ENCODE measurements at places on chromosomes 11 and 22.

GRCh38 chr11:119937412-119937811 is 200.5 kb downstream of the TRIM29 start:
- DNase-seq, result no peak

GRCh38 chr11:126525702-126526101 is 170.2 kb downstream of the ST3GAL4 start:
- no peak for DNase-seq

DNA sequence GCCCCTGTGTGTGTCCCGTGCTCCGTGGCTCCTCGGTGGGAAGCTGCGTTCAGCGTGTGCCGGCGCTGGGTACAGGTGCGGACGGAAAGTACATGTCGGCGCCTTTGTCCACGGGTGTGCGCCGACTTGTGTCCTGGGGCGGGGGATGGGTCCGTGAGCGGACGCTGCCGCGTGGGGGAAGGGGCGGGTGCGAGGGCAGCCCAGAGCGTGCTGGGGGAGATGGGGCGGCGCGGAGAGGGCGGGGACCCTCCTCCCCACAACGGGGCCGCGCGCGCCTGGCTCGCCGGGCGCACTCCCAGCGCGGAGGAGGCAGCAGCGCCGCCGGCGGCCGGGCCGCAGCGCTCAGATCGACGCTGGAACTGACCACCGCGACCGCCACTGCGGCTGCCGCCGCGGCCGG is 33.6 kb upstream of the RELT start:
- no peak for DNase-seq

DNA sequence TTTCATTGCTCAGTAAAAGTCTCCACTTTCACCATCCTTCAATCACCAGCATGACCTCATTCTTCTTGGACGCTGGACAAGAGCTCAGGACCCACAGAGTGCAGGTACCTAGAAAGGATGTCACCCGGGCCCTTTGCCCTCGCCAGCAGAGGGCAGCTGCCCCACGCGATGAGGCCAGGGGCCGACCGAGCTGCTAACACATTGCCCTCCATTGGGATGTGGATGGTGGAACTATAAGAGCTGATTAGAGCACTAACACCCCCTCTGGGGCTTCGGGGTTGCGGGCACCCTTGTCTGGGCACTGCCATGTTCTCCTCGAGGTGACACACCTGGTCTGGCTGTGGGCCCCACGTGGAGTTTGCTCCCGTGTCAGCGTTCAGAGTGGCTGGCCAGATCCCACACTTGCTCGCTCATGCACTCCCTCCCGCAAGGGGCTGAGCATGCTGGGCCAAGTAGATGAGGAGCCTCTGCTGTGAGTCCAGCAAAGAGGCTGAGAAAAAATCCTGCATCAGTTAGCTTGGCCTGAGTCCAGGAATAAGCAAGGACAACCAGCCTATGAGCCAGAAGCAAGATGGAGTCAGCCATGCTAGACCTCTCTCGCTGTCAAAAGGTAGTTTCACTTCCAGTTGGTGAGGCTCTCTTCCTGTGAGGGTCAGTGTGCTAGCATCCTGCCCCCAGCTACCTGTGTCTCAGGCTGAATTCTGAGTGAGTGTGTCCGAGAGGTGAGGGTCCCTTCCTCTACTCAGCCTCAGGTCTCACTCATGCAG is 9.8 kb downstream of the KRTAP5-6 start:
- no peak for DNase-seq

DNA sequence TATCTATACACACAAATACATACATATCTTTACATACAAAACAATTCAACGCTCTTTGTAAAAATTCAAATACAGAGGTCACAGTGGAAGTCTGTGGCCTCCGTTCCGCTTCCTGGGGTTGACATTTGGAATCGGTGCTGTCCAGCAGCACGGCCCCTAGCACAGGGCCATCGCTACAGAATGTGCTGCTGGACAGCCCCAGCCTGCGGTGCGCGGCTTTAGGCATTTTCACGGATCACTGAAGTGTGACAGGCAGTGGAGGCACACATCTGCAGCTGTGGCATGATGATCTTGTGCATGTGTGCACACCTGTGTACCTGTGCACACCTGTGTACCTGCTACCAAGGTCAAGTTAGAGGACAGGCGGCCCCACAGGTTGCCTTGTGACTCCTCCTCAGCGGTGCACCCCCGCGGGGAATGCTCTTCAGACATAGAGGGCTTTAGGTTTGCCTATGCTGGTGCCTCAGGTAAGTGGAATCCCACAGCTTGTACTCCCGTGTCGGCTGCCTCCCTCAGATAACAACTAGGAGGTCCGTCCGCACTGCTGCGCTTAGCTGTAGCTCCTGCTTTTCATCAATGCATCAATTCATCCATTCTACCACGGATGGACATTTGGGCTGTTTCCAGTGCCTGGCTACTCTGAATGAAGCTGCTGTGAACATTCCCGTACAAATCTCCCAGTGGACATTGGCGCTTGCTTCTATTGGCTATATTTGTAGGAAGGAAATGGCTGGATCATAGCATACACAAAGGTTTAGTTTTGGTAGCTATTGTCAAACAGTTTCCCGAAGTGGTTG is 29.9 kb downstream of the GAL start:
- DNase-seq, result no peak

- no peak for DNase-seq
These were observed 1087.5 kb downstream of the BRD1 start for GRCh38 chr22:48740086-48740730.

- no peak for DNase-seq
These were observed 352.1 kb downstream of the OPCML start for GRCh38 chr11:133180201-133180600.

GRCh38 chr11:46490666-46491065 is 99.1 kb upstream of the CHRM4 start:
- no peak for DNase-seq

GRCh38 chr11:10931761-10932670 is 74.2 kb upstream of the ZBED5 start:
- DNase-seq, result no peak

GRCh38 chr11:122038543-122038942 is 77.5 kb downstream of the BLID start:
- DNase-seq, result no peak

- DNase-seq, result no peak
These were observed 74.9 kb downstream of the SMCO4 start for GRCh38 chr11:93468290-93468689.

DNA sequence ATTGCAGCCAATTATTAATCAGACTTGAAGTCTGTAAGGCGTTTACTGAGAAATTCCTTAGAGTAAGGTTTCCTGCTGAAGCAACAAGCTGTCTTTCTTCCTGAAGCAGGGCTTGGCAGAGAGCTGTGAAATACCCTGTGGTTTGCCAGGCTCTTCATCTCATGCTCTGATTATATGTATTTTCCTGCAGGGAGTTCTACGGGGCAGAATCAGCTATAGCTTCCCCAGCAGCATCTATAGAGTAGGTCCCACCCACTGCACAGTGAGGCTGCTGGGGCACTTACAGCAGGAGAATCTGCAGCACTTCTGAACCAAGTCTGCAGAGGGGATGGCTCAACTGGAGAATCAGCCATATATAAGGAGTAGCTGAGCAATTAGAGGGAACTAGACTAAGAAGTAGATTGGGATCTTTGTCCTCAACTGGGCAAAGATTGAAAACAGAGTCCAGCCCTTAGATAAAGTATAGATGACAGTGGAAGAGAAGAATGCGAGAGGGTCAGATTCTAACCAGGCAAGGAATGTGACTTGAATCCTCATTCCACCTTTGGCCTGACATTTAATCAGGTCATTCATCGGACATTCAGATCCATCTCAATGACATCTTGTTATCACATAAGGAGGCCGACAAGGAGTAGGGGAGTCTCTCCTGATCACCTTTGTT is 37.6 kb downstream of the CNTF start:
- no peak for DNase-seq

- no peak for DNase-seq
These were observed 55.1 kb downstream of the DLG2 start for GRCh38 chr11:85572056-85572455.

- DNase-seq, result no peak
These were observed 60.3 kb downstream of the MTMR2 start for GRCh38 chr11:95863486-95864140.

- DNase-seq, result no peak
These were observed 18.6 kb upstream of the PARVB start for GRCh38 chr22:44005524-44005923.

GRCh38 chr22:27895600-27895999 is 23.5 kb downstream of the PITPNB start:
- no peak for DNase-seq

GRCh38 chr11:40139066-40139465 is 1320.4 kb downstream of the LRRC4C start:
- DNase-seq, result no peak

DNA sequence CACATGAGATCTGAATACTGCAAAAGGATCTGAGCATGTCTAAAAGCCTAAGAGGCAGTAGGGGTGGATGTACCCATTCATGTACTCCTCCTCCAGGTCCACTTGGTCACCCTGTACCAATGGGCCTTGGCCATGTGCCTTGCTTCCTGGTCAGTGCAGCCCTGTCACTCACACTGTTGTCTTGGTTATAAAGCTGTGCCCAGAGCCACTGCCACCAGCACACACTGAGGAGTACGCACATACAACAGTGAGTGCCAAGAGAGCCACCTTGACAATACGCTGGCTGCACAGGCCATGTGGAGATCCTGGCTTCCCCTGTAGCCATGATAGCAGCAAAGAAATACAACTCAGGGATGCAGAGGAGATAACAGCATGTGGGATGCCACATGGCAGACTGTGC is 96.4 kb upstream of the LDLRAD3 start:
- DNase-seq, result no peak

DNA sequence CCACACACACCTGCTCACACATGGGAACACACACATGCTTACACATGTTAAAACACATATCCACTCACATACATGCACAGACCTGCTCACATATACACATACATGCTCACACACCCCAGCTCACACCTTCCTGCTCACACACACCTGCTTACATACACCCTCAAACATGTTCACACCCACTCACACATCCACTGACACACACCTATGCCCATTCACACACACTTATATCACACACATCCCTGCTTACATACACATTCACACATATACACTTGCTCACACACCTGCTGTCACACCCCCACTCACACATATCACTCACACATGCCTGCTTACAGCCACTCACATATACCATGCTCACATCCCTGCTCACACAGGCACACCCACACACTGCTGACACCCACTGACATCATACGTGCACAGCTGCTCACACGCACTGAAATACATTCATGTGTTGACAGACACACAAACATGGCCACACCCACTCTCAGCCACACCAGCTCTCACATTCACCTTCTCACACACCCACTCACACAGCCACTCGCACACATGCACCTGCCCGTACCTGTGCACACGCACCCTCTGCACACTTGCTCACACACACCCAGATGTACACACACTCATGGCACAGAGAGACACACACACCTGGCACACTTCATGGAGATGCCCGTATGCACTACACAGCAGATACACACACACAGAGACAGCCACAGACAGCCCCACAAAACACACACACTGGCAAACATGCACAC is 5.7 kb upstream of the MYBPC3 start:
- no peak for DNase-seq

DNA sequence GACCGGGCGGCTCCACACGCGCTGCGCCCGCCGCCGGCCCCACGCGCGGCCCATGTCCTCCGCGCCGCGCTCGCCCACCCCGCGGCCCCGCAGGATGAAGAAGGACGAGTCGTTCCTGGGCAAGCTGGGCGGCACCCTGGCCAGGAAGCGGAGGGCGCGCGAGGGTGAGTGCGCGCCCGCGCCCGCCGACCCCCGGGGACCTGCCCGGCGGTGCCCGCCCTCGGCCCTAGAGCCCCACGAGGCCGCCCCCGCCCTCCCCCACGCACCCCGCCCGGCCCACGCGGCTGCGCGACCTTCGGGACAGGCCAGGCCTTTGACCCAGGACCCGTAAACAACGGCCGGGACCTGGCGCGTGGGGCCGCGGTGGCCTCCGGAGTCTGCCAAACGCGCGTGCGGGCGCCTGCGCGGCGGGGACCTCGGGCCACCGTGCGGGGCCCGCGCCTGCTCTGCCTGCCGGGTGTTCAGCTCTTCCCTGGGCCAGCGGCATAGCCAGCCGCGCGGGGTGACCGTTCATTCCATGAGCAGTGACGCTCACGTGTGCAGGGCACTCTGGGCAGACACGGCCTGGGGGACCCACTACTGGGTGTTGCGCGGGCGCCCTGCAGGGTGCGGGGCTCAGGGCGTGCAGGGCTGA is at the start of gene PARVB:
Gene PARVB (plus strand): TSS at position 15 of the 634 bp plus-strand sequence. CDS start 38 bp downstream, at position 53.
- no peak for DNase-seq

GRCh38 chr22:41857155-41857859 is 24.4 kb downstream of the SREBF2 start:
- no peak for DNase-seq

- DNase-seq, result no peak
These were observed 1.4 kb downstream of the TENM4 start for GRCh38 chr11:79439410-79439885.

GRCh38 chr11:69264486-69264885 is 29.5 kb upstream of the MYEOV start:
- DNase-seq, result no peak

DNA sequence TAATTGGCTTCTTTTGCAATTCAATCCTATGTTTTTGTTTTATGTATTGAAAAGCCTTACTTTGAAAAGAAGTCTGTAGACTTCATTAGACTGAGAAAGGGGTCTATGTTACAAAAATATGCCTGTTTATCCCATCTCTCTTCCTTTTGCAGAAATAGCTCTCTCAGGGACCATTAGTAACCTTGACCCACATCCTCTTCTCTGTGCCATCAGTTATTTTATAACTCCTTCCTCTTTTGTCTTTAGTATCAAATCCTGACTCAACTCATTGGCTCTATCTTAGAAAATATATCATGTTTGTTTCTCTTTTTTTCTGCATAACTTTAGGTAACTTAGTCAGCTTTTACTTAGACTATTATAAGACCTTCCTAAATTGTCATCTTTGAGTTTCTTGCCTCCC is 20.3 kb downstream of the ZC3H12C start:
- no peak for DNase-seq

DNA sequence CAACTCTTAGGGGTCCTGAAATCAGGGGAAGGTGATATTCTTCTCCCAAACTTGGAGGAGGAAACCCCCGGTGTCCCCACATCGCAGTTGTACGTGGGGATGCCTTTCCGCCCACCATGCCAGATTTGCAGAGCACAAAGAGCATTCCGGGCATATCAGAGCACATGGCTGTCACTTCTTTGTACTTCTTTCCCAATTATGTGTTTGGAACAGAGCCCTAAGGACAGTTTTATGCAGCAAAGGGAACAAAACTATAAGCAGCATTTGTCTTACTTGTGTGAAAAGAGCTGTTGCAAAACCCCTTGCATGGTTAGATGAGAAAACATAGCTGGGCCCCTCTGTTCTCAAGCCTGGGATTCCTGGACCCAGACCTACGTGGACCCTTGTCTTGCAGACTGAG is 41.2 kb downstream of the NTM start:
- no peak for DNase-seq
